Astrocyte of the cerebellum (primary cell): ENCODE measurements at places on chromosomes 7 and 10.

DNA sequence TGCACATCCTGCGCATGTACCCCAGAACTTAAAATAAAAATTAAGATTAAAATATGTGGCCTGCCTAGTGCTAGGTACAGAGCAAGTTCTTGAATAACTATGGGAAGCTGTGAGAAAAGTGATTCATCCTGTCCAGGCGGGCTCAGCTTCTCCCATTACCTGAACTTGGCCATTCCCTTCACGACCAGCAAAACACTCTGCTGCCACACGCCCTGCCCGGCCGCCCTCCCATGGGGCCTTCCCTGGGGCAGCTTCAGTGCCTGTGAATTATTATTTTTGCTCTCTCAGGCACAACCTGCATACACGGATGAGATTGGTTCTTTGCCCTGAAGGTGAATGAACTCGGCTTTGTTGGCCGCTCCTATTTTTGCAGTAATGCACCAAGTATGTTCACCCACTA, 209.2 kb upstream of the SHH start:
- no peak for DNase-seq

GRCh38 chr7:3206101-3206500, 95.0 kb upstream of the SDK1 start:
- no peak for DNase-seq

DNA sequence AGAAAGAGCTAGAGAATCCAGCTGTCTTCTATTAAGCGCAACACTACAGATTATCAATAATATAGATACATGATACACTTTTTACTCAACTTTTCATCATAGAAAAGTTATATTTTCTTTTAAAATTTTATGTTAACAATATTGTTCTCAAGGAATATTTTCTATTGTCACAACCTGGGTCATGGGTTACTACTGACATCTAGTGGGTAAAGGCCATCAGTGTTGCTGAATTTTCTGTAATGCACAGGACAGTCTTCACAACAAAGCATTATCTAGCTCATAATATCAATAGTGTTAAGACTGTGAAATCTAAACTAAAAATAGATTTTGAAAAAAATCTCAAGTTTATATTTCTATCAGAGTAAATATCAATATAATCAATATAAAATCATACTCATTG, 209.8 kb downstream of the ZNF33B start:
- no peak for DNase-seq

DNA sequence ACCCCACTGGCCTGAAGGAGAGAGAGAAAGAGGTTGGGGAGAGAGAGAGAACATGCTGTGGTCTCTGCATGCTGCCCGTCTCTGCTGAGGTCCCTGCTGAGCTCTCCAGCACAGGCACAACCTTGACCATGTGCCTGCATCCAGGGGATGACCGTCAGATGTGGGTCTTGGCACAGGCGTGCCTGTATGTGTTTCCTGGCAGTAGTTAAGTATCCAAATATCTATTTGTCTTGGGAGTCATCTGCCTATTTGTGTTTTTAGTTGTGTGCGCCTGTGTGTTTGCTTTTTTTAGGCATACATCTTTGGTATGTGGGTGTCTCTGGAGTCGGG, 1.9 kb upstream of the UNC5B start:
- no peak for DNase-seq

DNA sequence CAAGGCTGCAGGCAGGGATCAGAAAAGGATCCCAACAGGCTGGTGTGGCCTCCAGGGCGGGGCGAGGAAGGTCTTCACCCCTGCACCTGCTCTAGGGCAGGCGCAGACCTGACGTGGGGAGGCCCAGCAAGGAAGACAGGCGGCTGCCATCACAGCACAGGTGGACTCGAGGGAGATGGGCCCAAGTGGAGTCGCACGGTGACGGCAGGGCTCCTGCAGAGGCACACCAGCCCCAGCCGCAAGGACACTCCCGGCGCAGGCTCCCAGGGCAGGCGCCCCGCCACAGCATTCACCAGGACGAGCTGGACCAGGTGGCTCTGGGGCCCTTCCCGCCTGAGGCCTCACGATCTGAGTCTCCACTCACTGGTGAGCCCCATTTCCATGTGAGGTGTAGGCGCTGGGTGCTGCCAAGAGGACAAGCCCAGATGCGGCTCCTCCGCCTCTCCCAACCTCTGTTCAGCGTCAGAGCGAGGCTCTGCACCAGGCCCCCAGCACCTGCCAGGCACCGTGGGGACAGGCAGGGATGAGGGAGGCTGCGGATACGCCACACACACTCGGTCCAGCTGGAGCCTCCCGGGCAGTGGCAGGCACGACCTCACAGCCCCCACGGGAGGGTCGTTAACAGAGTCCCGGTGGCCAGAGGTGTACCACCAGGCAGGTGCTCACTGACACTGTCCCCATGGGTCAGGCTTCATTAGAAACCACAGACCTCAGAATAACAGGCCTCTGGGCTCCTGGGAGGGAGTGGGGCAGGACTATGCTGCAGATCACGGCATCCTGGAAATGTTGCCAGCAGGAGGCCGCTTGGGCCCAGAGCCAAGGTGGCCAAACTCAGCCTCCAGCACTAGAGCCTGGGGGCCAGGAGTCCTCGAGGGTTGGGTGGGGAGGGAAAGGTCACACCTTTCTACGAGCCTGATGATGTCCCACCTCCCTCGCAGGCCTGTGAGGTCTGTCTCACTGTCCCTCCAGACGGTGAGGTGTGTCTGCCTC, 111.6 kb downstream of the MAD1L1 start:
- DNase-seq, result no peak

- DNase-seq, result no peak
Measured at GRCh38 chr7:132221356-132221755, 354.9 kb downstream of the PLXNA4 start.

DNA sequence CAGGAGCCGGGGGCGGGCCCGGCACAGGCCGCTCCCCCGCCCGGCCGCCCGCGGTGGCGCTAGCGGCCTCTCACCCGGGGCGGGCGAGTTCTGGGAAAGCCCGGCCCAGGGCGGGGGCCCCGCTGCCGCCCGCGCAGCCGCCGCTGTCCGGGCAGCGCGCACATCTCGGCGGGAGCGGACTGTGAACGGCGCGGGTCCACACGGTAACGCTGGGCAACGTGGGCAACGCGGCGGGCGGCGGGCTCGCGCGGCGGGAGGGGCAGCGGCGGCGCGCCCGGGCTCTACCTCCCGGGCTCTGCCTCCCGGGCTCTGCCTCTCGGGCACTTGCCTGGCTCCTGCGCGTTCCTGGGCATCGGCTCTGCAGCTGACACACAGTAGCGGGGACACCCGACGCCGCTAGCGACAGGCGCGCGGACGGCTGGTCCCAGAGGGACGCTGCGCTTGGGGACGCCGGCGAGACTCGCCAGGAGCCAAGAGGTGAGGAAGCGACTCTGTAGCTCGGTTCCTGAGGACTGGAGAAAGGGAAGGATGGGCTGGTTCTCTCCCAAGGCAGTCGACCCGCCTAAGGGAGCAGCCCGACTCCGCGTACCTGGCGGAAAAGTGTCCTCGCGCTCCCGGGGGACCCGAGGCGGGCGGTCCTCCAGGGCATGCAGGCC, at the start of gene PLCE1:
PLCE1 (plus strand) TSS at position 150 of the 656 bp plus-strand sequence. CDS start 37,116 bp downstream, outside the sequence.
- DNase-seq, result no peak

DNA sequence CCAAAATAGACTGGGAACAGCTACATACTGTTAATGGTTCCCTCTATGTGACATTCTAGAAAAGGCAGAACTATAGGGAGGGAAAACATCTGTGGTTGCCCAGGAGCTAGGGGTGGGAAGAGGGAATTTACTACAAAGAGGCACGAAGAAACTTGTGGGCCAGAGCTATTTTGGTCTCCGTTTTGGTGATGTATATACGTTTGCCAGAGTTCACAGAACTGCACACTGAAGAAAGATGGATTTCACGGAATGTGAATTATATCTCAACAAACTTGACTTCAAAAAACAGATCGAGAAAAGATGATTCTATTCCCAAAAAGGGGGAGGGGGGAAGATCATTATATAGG, 386 bp upstream of the AS3MT start:
- DNase-seq, result no peak

DNA sequence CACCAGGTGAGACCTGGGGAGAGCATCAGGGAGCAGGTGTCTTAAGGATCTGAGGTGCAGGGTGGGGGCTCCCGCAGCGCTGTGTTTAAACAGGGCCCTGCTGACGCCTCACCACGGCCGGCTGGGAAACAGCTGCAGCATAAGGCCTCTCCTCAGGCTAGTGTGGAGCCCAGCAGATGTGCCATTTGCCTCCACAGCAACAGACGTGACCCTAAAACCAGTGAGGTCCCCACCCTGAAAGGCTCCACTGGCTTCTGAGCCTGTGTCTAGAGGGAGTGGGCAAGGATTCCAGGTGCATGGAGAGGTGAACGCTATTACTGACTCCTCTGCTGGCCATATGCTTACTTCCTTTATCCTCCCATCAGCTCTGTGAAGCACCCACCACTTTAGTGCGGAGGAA, 47.8 kb downstream of the SYPL1 start:
- DNase-seq, result no peak

DNA sequence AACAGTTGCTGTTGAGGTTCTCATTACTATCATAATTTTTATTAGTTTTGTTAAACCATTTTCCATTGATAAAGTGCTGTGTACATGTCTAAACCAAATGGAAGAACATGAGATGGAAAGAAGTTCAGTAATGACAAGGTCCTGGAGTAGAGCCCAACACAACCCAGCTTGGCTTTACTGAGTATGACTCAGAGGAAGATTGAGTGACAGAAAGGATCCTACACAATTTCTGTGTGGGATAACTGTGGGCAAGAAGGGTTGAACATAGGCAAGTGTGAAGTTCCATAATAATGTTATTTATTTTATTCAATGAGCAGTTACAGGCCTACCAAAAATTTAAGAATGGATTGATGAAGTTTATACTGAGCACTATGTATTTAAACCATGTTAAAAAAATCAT, 15.9 kb downstream of the PRKG1 start:
- no peak for DNase-seq

GRCh38 chr7:155593461-155594162, 47.3 kb upstream of the CNPY1 start:
- DNase-seq, result no peak

DNA sequence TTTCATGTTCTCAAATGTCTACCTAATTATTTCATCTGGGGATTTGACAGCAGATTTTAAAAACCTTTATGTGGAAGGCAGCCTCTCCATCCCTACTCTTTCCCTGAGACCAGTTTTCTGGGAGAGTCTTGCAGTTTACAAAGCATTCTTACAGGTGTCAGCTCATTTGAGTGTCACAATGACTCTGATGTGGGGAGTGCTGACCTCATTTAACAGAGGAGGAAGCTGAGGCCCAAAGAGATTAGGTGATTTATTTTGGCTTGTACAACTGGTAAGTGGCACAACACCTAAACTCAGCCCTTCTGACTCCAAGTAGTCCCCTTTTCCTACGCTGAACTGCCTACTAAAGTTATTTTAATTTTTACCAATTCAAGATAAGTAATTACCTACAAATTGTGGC, 33.3 kb upstream of the MAT1A start:
- no peak for DNase-seq

DNA sequence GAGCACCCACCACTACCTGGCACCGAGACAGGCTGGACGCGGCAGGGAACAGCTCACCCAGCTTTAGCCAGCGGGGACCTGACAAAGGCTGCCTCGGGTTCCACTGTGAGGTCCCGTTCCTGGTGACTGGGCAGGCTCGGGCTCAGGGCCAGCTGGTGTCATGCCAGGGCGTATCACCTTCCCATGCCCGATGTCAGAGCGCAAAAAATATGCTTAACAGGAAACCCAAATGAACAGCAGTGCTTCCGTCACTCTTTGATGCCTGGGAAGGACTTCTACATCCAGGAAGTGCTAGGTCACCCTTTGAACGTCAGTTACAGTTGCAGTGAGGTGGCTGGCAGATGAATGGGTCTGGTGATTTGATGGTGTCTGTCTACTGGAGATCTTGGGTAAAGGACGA, 106.0 kb downstream of the ADARB2 start:
- no peak for DNase-seq

DNA sequence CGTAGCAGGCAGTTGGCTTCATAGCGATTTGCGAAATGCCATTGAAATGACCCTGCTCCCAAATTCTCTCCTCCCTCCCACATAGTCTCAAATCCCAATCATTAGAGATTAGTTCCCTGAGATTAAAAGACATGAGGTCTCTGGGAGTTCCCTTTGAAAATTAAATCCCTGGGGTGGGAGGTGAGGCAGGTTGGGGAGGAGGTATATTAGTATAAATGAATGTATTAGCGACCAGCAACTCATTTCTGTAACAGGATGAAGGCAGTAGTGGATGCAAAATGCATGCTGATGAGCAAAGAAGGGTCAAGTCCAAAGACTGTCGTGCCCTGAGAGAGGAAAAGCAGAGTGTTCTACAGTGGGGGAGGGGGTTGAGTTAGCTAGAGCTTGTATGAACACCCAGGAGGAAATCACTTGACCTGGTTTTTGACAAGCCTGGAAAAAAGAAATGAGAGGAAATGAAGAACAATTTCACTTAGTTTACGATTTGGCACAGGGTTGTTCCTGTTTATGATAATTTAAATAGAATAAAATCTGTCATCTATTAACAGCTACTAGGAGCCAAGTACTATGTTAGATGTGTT, 79.6 kb upstream of the MTPN start:
- DNase-seq, result no peak

GRCh38 chr10:110706690-110707098, 62.6 kb downstream of the RBM20 start:
- peak; percentile 93 for DNase-seq

GRCh38 chr10:16967866-16968415, 150.7 kb upstream of the RSU1 start:
- DNase-seq, result no peak

- peak; percentile 51 for DNase-seq
Measured at GRCh38 chr10:66752714-66753113, 173.1 kb upstream of the LRRTM3 start.

GRCh38 chr10:129410688-129411392, 56.2 kb upstream of the MGMT start:
- DNase-seq, result no peak

GRCh38 chr10:30868611-30869010, 163.1 kb downstream of the ZNF438 start:
- DNase-seq, result no peak

- no peak for DNase-seq
Measured at GRCh38 chr7:39249635-39250152, 272.0 kb downstream of the POU6F2 start.

- no peak for DNase-seq
Measured at GRCh38 chr7:121904120-121904519, 31.2 kb downstream of the PTPRZ1 start.

- no peak for DNase-seq
Measured at GRCh38 chr10:132279873-132280645, 27.7 kb downstream of the STK32C start.

GRCh38 chr7:1369916-1370657, 89.2 kb downstream of the MICALL2 start:
- no peak for DNase-seq

- DNase-seq, result no peak
Measured at GRCh38 chr7:6389728-6390127, 58.0 kb downstream of the DAGLB start.

- no peak for DNase-seq
Measured at GRCh38 chr10:103592186-103593021, 98.9 kb downstream of the NEURL1 start.

GRCh38 chr10:45319702-45320101, 4.3 kb upstream of the OR13A1 start:
- DNase-seq, result no peak

- DNase-seq, result no peak
Measured at GRCh38 chr10:16779384-16779915, 37.8 kb downstream of the RSU1 start.

- DNase-seq, result peak; percentile 65
Measured at GRCh38 chr7:65307651-65308299, 65.9 kb upstream of the ZNF92 start.

- no peak for DNase-seq
Measured at GRCh38 chr7:139798221-139798620, 20.4 kb upstream of the HIPK2 start.
